Glomerular endothelial cell (primary cell): ENCODE measurements at places on chromosomes 7 and 10. TPM values are rescaled to one million over a fixed set of nuclear protein-coding genes. Genes with fewer than 3 reads are reported as not detected.
A peak's percentile ranks its signal among the peaks of the same experiment; 100 is the strongest.

GRCh38 chr10:73908853-73909539, 1.9 kb upstream of the PLAU start:
- peak; percentile 85 for DNase-seq

DNA sequence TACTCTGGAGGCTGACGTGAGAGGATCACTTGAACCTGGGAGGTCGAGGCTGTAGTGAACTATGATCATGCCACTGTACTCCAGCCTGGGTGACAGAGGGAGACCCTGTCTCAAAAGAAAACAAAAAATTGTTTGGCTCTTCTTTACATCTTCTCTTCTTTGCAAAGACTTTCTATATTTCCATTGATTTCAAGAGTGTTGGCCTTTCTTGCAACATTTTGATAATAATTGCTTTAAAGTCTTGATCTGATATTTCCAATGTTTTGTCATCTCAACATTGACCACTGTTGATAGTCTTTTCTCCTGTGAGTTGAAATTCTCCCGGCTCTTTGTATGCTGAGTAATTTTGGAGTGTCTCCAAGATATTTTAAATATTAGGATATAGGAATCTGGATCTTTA, 17.8 kb upstream of the CLDN4 start:
- no peak for DNase-seq

Gene OR2A12
- not detected in 2 replicates for total RNA-seq

Gene MYPN
- total RNA-seq = 1.1 and 3.7 TPM in 2 replicates

Gene TLX1
- total RNA-seq = not detected in 2 replicates

- no peak for DNase-seq
Observed at GRCh38 chr10:71750124-71750841, 23.0 kb downstream of the VSIR start.

GRCh38 chr7:103866919-103867318, 122.5 kb downstream of the RELN start:
- DNase-seq = no peak

GRCh38 chr7:17044396-17044795, 162.6 kb upstream of the AGR3 start:
- no peak for DNase-seq

DNA sequence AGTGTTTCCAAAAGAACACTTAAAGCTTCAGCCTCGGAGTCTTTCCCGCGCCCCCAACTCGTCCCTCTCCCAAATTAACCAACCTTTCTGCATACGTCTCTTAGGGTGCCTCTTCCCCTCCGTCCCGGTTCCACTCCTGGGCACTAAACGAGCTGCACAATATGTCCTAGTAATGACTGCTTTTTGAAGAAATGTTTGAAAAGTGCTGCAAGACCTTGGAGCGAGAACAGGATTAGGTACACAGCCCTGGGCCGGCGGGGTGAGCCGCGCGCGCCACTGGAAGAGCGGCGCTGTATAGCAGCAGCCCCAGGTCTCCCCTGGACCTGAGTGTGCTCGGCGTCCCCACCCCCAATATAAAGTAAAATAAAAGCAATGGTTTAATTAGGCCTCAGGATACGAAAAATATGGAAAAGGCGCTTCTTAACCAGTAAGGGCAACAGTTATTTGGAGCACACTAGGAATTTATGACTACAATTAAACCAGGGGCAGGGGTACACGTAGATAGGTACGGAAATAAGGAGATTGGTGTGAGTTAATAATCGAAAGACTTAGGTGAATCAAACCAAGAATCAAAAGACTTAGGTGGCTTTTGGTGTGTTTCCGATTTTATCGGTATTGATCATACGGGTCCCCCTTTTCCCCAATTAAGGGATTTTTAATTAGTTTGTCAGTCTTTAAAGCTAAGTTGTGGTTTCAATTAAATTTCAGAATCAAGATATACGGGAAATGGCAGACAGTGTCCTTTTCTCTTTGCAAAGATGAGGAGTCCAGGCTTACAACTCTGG, 1.9 kb downstream of the TET1 start:
- DNase-seq = no peak

DNA sequence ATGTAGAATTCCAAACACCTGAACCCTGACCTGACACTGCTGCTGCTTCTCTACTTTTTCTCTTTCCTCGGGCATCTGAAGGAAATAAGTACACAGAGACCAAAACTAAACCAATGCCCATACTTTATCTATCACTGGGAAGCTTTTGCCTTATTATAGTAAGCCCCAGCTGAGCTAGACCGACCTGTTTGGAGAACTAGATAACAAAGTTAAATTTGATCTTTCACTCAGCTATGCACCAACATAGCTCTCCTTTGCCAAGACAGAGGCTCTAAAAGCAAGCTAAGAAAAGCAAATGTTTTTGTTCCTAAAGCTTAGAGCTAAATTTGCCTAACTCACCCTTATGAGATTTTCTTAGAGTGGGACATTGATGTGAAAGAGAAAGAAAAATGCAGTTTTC, 39.1 kb downstream of the NHLRC2 start:
- DNase-seq = no peak

Gene FAM180A
- total RNA-seq = not detected in 2 replicates
